ENCODE measurements at places on chromosomes 2 and 18. TPM values are rescaled to one million over a fixed set of nuclear protein-coding genes. Genes with fewer than 3 reads are reported as not detected.
A peak's percentile ranks its signal among the peaks of the same experiment; 100 is the strongest.

DNA sequence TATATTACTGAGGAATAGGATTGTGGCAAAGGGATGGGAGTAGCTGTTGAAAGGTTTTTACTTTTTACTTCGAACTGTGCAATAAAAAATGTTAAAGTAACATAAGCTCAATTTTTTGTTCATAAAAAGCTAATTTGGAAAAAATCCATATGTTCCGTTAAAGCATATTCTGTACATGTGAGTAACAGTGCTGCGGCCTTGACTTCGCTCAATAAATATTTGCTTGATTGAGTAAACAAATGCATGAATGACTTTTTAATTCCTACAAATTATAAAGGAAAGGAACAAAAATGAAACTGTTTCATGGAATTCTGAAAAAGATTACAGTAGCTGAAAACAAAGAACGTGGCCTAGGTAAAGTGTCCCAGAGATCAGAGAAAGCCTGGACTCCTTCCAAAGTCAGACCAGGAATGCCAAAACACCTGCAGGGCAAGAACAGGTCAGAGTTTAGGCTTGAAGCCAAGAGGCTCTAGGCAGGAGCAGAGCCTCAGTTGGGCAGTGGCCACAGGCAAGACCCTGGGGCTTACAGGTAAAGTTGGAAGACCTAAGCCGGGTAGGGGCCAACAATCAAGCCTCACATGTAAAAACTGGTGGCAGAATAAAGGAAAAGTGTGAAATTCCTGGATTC lies 44.3 kb upstream of the FIGN start:
- no peak for DNase-seq

GRCh38 chr2:38615237-38615636 lies 12.5 kb upstream of the HNRNPLL start:
- peak; percentile 74 for DNase-seq

- peak; percentile 20 for DNase-seq
Observed at GRCh38 chr2:170974304-170974993, 45.4 kb downstream of the GORASP2 start.

DNA sequence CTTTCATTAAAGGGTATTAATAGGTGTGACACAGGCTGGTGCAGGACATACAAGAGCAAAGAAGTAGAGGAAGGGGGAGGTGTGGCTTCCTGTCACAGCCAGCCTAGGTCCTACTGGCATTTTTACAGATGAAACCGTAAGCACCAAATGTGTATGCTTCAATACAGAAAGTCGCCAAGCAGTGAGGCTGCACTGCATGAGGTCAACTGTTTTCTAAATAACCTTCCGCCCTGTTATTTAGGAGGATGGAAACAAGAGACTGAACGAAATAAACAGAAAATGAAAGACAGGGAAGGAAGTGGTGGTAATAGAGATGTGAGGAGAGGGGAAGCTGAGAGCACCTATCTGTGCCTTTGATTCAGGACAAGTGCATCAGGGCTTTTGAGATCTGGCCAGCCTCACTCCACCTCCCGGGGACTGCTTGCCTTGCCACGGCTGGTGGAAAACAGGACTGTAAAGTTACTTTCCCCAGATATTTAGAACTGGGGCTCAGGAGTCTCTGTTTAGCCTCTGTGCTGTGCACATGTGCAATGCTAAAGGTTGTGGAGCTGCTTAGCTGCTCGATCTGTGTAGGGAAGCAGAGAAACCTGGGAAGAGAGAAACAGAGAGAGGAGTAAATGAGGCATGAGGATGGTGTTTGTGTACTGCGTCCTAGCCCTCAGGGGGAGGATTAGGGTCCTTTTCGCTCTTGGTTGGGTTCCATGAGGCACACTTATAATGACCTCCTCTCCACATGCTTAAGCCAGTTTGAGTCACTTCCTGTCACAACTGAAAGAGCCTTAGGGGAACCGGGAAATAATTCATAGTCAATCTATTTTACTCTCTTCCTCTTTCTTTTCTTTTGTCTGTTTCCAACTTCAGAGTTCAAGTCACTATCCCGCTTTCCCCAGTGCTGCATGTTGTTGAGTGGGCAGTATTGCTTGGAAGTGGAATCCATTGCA lies 62.3 kb upstream of the BOD1L2 start:
- no peak for DNase-seq

TEKT4 gene
- total RNA-seq = not detected

GRCh38 chr18:58590839-58591238 lies 38.1 kb downstream of the ALPK2 start:
- no peak for DNase-seq

- DNase-seq = peak; percentile 83
Observed at GRCh38 chr2:19021721-19022120, 336.7 kb downstream of the OSR1 start.

GRCh38 chr2:100773538-100773937 lies 46.4 kb upstream of the NPAS2 start:
- DNase-seq = peak; percentile 71

GRCh38 chr18:62526098-62527025 lies 3.5 kb downstream of the ZCCHC2 start:
- DNase-seq = peak; percentile 77

AGXT gene
- not detected for total RNA-seq

TTR gene
- total RNA-seq = not detected

C2orf78 gene
- not detected for total RNA-seq

DNA sequence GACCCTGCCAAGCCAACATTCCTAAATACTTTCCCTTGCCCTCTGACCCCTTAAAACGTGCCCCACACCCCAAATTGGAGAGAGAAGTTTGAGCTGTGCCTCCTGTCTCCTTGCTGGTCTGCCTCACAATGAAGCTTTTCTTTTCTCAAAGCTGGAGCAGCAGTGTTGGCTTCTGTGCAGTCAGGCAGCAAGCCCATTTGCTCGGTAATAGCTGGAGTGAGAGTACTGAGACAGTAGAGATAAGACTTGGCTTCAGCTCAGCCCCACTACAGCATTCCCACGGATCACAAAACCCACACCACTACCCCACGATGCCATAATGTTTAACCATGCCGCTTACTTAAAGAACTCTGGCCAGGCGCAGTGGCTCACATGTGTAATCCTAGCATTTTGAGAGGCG lies 73.0 kb downstream of the NCAPH start:
- DNase-seq = peak; percentile 94

ASB1 gene
- total RNA-seq = 45.5 TPM

DNA sequence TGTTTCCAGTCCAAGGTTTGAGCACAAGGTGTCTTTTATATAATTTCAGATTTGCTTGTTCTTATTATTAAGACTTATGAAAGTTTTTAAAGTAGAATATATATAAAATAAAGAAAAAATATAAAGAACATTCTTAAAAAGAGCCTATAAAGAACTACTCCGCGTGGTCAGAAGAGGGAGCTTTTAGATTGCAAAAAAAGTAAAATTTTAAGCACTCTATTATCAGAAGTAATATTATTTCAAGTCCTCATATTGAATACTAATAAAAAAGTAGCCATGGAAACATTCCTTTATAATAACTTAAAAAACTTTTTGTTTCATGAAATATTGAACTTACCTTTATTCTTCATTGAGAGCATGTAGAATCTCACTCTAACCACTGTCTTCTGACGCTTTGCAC lies 51.4 kb downstream of the LINC00305 start:
- DNase-seq = no peak

DNA sequence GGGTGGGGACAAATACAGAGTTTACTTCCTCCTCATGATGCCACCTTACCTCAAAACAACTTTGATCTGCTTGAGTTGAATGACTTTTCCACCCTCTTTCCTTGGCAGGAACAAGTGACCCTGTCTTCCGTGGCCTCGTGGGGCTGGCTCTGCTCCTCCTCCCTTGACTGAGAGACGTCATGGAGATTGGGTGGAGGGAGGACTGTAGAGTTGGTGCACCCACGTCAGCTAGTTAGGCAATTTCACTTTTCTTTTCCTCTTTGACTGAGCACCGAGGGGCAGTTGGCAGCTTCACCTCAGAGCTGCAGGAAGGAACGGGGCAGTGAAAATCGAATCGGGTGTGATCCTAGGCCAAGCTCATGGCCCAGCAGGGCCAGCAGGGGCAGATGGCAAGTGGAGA lies at the start of gene SP140:
SP140 (plus strand) TSS at position 251 of the 400 bp plus-strand sequence; CDS start at position 360, 109 bp downstream.
- DNase-seq = no peak

NABP1 gene
- total RNA-seq = 74.7 TPM

DNA sequence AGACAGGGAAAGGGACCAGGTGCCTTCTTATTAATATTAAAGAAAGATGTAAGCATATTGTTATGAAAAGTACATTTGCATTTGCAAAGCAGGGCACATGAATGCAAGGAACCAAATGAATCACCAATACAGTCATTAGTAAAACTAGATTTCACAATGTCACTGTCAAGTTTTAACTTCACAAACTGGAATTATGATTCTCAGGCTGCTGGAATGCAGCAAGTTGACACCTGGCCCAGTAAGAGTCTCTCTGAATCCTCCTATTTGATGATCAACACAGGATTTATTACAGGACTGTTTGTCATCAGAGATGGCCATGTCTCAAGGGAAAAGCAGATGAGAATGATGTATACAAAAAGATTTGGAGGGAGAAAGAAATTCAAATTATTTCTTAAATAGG lies 72.9 kb upstream of the STK39 start:
- no peak for DNase-seq

DNA sequence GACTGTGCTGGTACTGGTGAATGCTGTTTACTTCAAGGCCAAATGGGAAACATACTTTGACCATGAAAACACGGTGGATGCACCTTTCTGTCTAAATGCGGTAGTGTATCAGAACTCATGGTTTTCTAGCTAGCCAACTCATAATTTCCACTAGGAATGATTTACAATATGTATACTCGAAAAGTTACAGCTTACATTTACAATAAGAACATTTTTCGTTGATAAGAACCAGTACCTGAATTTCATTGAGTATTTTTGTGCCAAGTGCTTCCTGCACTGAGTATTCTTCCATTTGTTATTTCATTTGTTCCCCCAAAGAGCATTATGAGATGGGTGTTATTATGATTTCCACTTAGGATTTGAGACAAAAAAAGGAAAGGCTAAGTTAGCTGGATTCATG lies 21.9 kb downstream of the SERPINB12 start:
- DNase-seq = no peak

DNA sequence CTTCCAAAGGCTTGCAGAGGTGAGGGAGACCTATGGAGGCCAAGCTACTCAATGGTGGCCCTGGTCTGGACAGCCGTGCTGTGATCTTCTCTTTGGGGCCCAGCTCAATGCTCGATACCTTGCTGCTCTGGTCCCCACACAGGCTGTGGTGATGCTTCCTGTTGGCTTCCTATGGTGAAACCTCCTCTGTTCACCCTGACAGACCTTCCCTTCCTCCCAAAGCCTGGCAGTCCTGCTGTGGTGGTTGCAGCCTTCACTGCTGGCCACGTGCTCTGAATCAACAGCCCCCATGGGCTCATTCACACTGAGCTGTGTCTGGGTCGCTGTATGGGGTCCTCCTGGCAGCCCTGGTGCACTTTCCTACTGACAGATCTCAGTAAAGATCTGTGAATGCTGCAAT lies 31.0 kb upstream of the GALR1 start:
- DNase-seq = no peak

DNA sequence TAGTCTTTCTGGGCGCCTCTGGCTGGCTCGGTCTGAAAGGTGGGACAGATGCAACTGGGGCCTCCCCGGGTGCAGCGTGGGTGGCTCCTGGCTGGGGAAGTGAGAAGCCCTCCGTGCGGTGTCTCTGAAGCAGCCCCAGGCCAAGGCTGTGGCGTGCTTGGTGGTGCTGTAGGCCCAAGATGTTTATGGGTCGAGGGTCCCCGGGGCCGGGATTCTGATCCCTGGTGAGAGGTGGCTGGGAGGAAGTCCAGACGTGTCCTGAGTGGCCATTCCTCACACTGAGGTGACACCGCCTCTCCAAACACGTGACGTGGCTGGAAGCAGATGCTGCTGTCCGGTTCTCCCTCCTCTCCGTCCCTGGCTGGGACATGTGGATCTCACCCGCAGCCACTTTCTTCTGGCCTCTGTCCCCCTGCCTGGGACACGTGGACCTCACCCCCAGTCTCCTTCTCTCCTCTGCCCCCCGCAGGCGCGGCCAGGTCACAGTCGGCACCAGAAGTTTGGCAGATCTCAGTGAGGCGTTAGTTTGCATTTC lies 12.6 kb downstream of the RTP5 start:
- DNase-seq = no peak

UCN gene
- total RNA-seq = 1.1 TPM

GRCh38 chr2:46053564-46053963 lies 243.6 kb upstream of the EPAS1 start:
- no peak for DNase-seq
